ENCODE measurements at places on chromosomes 2 and 18.

GRCh38 chr2:192696857-192697256, 502.1 kb upstream of the TMEFF2 start:
- no peak for DNase-seq

DNA sequence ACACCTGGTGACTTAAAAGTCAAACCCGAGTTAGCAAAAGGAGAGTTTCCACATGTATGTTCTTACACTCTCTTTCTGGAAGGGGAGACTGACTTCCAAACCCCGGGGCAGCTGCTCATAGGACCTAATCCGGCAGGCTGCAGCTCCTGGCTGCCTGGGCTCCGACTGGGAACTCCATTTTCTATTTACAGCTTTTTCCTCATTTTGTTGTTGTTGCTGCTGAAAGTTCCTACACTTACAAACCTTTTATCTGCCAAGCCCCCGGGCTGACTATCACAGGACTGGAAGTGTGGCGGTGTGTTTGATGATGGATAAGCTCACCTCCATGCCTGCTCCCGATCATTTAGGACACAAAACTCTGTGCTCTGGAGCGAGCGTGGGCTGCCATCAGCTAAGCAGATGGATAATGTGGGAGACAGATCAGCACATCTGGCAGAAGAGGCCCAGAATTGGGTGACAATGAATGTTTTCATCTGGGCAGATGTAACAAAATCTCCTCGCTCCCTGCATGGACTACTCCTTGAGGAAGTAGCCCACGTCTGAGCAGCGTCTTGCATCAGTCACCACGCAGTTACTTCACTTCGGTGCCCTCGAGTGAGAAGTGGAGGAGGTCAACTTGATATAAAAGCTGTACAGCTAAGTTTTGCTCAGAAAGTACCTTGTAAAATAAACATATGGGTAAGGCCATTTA, 114.4 kb upstream of the COPS8 start:
- DNase-seq = peak; percentile 45

- no peak for DNase-seq
These were observed 105.5 kb upstream of the CCDC68 start for GRCh38 chr18:55064760-55065159.

GRCh38 chr2:103361712-103362111, 599.9 kb downstream of the TMEM182 start:
- DNase-seq = no peak

DNA sequence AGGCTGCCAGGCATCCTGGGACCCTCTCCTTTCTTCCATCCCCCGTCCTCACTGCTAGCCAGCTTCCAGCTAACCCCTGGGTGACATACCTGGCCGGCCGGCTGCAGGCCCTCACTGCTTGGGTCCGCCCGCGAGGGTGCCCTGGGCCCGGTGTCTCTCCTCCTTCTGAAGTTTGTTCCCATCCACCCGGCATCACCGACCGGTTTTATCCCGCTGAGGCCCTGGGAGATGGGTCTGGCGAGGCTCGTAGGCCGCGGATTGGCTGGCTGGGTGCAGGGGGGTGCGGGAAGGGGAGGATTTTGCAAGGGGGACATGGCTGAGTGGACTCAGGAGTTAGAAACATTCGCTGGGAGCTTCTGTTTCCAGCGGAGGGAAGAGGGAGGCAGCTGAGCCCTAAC, at the start of gene PAX8:
Gene PAX8 (minus strand): TSS at position 180 of the 398 bp plus-strand sequence. CDS start 527 bp downstream, outside the sequence.
- no peak for DNase-seq
